CD8-positive, alpha-beta memory T cell (primary cell): ENCODE measurements at places on chromosomes 2 and 18.

DNA sequence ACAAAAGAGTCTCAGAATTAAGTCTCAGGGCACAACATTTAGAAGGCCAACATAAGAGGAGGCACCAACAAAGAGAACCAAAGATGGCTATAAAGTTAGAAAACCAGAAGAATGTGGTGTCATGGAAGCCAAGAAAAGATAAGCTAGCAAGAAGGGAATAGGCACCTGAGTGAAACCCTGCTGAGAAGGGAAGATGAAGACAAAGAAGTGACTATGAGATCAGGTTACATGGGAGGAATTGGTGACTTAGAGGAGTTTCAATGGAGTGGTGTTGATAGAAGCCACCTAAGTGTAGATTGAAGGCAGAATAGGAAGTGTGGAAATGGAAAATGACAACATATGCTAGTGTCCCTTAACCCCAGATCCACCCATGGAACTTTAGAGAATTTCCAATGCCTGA, 327.6 kb upstream of the KCNJ3 start:
- no peaks in the 10 kb centered on the region for H3K27me3 ChIP-seq
- no peaks in the 10 kb centered on the region for H3K4me1 ChIP-seq
- DNase-seq = no peak
- H3K27ac ChIP-seq = no peak overlapping the region
- H3K36me3 ChIP-seq = no peaks in the 10 kb centered on the region

DNA sequence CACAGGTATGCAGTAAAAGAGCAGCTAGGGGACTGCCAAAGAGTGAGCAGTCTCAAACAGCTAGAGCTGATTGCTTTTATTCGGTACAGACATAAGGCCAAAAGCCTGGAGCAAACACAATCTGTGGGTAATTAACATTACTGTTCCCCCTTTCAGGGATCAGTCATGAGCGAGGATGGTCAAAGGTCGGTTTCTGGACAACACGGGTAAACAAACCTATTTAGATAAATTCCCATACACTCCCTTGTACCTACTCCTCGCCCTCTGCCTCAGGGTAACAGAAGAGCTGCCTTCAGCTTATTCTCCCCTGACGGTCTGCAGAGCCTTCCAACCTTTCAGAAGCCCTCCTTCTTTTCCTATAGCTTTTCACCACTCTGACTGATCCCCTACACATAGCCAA, 586.0 kb downstream of the SUCLG1 start:
- H3K36me3 ChIP-seq = no peaks in the 10 kb centered on the region
- H3K4me1 ChIP-seq = no peaks in the 10 kb centered on the region
- DNase-seq = no peak
- H3K4me3 ChIP-seq = no peak overlapping the region
- H3K27ac ChIP-seq = no peak overlapping the region

GRCh38 chr2:54471221-54471711, 15.1 kb downstream of the SPTBN1 start:
- no peak overlapping the region for H3K4me3 ChIP-seq
- no peaks in the 10 kb centered on the region for H3K4me1 ChIP-seq
- H3K27ac ChIP-seq = no peak overlapping the region
- no peaks in the 10 kb centered on the region for H3K27me3 ChIP-seq
- H3K36me3 ChIP-seq = no peaks in the 10 kb centered on the region

DNA sequence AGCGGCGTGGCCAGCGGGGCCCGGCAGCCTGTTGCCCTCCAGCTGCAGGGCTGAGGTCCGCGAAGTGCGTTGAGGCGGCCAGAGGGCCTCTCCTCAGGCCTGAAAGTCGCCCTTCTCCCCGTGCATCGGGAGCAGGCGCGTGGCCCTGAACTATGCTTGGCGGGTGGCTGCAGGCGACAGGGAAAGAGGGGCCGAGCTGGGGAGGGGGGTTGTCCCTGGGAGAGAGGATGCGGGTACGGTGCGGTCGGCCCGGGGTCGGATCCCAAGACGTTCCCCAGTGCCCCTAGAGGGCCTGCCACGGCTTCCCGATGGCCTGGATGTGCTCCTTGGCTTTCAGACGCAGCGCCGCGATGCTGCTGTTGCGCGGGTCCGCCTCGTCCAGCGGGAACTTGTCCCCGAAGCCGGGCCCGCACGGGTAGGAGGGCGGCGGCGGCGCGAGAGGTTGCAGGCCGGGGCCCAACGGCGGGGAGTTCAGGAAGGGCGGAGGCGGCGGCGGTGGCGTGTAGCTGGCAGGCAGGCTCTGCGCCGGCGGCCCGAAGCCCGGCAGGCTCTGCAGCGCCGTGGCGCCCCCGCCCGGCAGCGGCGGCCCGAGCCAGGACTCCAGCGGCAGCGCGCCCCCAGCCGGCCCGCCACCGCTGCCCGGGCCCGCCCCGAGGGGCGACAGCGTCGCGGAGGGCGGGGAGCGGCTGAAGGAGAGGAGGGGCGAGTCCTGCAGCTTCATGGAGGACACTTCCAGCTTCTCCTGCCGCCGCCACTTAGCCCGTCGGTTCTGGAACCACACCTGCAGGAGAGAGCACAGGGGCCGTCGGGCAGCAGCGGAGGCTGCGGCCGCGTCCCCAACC, 4.3 kb downstream of the RAX start:
- H3K27ac ChIP-seq = no peak overlapping the region
- H3K4me1 ChIP-seq = no peaks in the 10 kb centered on the region
- DNase-seq = no peak
- H3K36me3 ChIP-seq = no peaks in the 10 kb centered on the region

DNA sequence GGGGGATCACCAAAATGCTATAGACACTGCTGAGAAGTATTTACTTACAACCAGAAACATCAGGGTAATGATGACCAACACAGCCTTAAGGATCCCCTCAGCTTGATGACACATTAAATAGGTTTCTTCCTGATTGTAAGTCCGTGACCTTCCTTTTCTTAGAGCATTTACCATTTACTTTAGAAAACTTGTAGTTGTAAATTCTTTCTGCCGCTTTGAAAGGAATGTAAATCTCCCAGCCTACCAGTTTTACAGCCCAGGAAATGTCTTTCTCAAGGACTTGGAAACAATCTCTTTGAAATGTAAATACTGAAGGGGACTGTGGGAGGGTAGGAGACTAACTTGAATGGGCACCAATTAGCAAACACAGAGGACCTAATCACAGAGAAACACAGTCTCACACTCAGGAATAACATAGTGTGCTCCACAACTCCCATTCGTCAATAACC, 278.6 kb downstream of the DSC3 start:
- H3K4me1 ChIP-seq = no peaks in the 10 kb centered on the region
- no peak for DNase-seq
- H3K27me3 ChIP-seq = no peaks in the 10 kb centered on the region

- H3K36me3 ChIP-seq = no peaks in the 10 kb centered on the region
- no peaks in the 10 kb centered on the region for H3K4me1 ChIP-seq
- no peaks in the 10 kb centered on the region for H3K27me3 ChIP-seq
- DNase-seq = no peak
- no peak overlapping the region for H3K4me3 ChIP-seq
These were observed 961.3 kb downstream of the SOCS6 start for GRCh38 chr18:71250191-71250590.

DNA sequence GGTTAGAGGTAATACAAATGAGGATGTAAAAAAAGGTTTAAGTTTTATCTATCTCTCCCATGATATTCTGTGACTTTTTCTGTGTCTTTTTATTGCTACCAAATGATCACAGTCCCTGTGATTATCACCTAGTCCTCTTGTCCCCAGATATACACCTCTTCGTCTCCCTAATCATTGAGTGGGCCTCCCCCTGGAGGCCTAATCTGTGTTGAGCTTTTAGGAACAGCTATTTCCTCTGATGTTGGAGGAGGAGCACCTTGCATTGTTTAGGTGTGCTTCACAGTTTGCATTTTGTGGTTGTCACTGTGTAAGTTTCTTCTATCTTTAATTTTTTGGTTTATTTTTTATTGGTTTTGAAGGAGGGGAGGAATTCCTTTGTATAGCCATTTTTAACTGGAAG, 33.3 kb downstream of the CCDC85A start:
- no peaks in the 10 kb centered on the region for H3K27me3 ChIP-seq
- H3K36me3 ChIP-seq = no peaks in the 10 kb centered on the region
- no peak overlapping the region for H3K4me3 ChIP-seq
- no peak for DNase-seq
- H3K27ac ChIP-seq = no peak overlapping the region
- no peaks in the 10 kb centered on the region for H3K4me1 ChIP-seq

DNA sequence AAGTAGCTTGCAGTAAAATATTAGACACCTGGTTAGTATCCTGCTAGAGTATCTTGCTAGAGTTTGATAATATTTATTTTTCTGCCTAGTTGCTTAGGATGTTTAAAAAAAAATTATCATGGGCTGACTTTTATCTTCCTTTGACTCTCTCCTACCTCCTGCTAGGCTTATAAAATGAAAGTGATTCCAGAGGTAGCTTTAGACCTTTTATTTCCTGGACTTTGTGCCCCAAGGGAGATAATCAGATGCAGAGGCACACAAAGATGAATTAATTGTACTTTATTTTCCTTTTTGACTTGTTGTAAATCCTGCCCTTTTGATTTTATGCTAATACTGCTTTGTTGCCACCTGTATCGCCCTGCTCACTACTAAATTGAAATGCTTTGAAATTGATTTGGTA, 130.7 kb downstream of the WDSUB1 start:
- H3K4me1 ChIP-seq = peaks cover 4% of the 10 kb centered on the region
- H3K36me3 ChIP-seq = no peaks in the 10 kb centered on the region
- DNase-seq = no peak
- H3K27me3 ChIP-seq = no peaks in the 10 kb centered on the region
- H3K27ac ChIP-seq = no peak overlapping the region

DNA sequence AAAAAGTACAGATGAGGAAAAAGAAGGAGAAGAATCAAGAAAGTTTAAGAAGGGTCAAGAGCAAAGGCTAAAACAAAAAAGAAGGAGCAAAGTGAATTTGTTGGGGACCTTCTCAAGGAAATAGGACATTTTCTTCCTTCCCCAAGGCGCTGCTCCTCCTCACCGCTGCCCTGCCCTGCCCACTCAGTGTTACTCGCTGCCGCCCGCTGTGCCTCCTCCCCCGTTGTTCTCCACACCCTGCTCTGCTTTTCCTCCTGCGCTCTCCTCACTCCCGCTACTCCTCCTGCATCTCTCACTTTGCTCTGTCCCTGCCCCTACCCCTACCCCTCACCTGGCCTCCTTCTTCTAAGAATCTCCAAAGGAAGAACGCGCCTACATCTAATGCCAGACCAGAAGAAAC, 50.7 kb downstream of the ID2 start:
- no peaks in the 10 kb centered on the region for H3K4me1 ChIP-seq
- H3K36me3 ChIP-seq = peaks cover 23% of the 10 kb centered on the region
- H3K27ac ChIP-seq = no peak overlapping the region
- no peak for DNase-seq
- H3K27me3 ChIP-seq = no peaks in the 10 kb centered on the region

- DNase-seq = no peak
- no peak overlapping the region for H3K4me3 ChIP-seq
- H3K27me3 ChIP-seq = no peaks in the 10 kb centered on the region
These were observed 24.6 kb downstream of the FECH start for GRCh38 chr18:57561728-57562423.

GRCh38 chr2:152394326-152394725, 59.4 kb downstream of the FMNL2 start:
- no peak overlapping the region for H3K27ac ChIP-seq
- H3K36me3 ChIP-seq = no peaks in the 10 kb centered on the region
- no peak overlapping the region for H3K4me3 ChIP-seq

DNA sequence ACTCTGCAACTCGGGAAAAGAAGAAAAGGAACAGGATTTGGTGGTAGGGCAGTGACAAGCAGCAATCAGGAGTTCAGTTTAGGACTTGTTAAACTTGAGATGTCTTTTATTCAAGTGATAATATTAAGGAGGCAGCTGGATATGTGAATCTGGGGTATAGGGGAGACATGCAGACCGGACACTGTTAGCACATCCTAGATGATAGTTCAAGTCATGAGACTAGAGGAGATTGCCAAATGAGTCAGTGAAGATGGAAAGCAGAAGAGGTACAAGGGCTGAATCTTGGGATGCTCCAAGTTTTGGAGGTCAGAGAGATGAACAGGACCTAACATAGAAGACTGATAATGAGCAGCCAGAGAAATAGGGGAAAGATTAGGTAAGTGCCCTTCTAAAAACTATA, 69.5 kb upstream of the PSME4 start:
- H3K27me3 ChIP-seq = no peaks in the 10 kb centered on the region
- H3K4me3 ChIP-seq = no peak overlapping the region
- DNase-seq = no peak
- peaks cover 8% of the 10 kb centered on the region for H3K4me1 ChIP-seq
- H3K27ac ChIP-seq = no peak overlapping the region

GRCh38 chr18:57953883-57954282, 90.1 kb upstream of the NEDD4L start:
- no peaks in the 10 kb centered on the region for H3K4me1 ChIP-seq
- H3K27me3 ChIP-seq = no peaks in the 10 kb centered on the region
- DNase-seq = no peak
- H3K36me3 ChIP-seq = no peaks in the 10 kb centered on the region
- no peak overlapping the region for H3K27ac ChIP-seq

- no peaks in the 10 kb centered on the region for H3K27me3 ChIP-seq
- no peaks in the 10 kb centered on the region for H3K4me1 ChIP-seq
- H3K27ac ChIP-seq = no peak overlapping the region
These were observed 166.9 kb downstream of the GBX2 start for GRCh38 chr2:236001166-236001828.

DNA sequence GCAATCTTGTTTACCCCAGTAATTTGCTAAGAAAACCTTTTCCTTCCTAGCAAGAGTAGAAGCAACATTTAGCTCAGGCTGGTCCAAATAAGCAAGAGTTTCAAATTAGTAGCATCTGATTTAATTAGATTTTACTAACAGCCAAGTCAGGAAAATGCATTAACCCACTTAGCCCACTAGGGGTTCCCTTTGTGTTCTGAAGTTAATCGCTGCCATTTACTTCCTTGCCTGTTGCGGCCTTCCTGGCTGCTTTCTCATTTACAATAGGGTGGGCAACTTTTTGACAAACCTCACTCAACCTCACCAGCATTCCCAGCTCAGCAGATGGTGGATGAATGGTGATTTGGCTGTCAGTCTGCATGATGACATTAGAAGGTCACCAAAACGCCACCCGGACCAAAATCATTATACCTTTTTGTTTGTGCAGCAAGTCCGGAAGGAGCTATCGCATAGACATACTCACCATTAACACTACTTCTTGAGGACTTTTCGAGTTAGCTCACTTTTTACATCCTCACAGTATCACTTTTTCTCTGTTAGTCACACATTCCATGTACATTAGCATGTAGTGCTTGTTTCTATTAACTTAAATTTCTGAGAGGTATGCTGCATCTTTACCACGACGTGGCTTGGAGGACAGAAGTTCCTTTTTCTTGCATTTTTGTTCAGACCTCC, 101.5 kb upstream of the SETBP1 start:
- no peak overlapping the region for H3K27ac ChIP-seq
- H3K4me1 ChIP-seq = no peaks in the 10 kb centered on the region
- H3K4me3 ChIP-seq = no peak overlapping the region
- no peak for DNase-seq
- no peaks in the 10 kb centered on the region for H3K36me3 ChIP-seq

DNA sequence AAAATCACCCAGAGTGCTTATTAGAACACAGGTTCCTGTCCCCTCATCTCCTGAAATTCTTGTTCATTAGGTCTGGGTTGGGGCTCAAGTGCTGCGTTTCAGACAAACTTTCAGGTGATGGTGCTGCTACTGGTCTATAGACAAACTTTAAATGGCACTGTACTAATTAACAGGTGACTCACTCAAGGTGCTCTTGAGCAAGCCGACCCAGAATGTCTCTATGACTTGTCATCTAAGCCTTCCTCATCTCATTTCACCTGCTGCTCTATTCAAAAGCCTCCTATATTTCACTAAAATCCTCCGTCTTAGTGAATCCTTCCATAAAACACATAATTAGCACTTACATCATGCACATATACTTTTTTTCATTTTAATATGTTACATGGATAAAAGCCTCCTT, 29.9 kb upstream of the STK39 start:
- no peaks in the 10 kb centered on the region for H3K27me3 ChIP-seq
- no peak overlapping the region for H3K4me3 ChIP-seq
- H3K36me3 ChIP-seq = no peaks in the 10 kb centered on the region
